HFFc6 (cell line): ENCODE measurements at places on chromosomes 3 and 15. TPM values are rescaled to one million over a fixed set of nuclear protein-coding genes. Genes with fewer than 3 reads are reported as not detected.

DNA sequence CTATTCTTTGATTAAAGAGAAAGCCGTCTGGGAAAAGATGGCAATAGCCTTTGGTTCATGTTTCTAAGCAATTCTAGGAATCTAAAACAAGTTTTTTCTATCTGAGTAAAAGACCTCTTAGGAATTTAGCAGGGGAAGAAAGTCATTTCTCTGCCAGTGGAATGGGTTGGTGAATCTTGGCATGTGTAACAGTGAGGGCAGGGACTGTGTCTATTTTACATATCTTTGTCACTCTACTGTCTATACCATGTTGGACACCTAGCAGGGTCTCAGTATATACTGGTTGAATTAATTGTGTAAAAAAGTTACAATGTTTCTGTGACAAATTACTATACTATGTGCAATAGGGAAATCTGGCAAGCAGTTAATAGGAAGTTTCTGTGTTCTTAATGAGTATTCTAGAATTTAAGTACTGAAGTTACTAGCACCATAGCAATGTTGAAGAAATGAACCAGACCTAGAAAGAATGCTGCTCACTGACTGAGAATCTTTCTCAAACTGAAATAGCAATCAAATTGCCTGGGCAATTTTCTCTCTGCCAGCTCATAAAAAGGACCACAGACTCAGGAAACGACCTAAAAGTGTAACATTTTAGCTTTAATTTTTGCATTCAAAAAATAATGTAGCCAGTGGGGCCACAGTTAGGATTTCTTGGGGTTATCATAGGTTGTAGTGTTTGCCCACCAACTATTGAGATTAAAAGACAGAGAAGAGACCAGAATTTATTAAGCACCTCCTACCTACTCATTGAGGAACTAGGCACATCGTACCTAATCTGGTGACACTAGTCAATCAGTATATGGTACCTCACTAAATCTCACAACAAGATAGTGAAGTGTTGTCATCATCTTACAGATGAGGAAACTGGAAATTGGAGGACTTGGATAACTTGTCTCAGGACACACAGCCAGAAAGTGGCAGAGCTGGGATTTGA, 56.2 kb upstream of the LEKR1 start:
- H3K4me1 ChIP-seq, result peaks cover 60% of the 10 kb centered on the region
- no peaks in the 10 kb centered on the region for H3K36me3 ChIP-seq
- peak; percentile 29 for DNase-seq
- H3K4me3 ChIP-seq, result no peak overlapping the region; the same call in 1 of the 2 replicates

Gene NISCH
- total RNA-seq, result 59.5 to 69.7 TPM (median 66.0 TPM) in 3 replicates

DNA sequence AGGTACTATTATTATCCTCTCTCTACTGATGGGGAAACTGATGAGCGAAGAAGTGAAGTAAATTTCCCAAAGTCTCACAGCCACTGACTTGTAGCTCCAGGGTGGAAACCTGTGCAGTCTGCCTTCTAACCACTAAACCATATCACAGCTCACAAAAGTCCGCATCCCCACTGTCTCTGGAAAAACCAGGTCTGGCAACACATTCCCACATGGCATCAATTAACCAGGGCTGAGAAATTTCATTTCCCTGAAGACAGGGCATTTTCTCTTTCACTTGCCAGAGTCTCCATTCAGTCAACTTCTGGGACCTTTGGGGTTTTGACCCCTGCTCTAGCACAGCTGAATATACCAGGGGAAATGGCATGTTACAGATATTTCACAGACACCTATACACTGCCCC, 26.5 kb downstream of the FBXO40 start:
- H3K27ac ChIP-seq, result no peak overlapping the region
- peaks cover 23% of the 10 kb centered on the region for H3K27me3 ChIP-seq
- no peaks in the 10 kb centered on the region for H3K36me3 ChIP-seq
- no peak for DNase-seq

GRCh38 chr15:66848686-66849392, 146.8 kb downstream of the SMAD6 start:
- no peaks in the 10 kb centered on the region; the same call in 1 of the 2 replicates for H3K36me3 ChIP-seq
- H3K27ac ChIP-seq, result no peak overlapping the region
- H3K27me3 ChIP-seq, result peaks cover 2% of the 10 kb centered on the region; the same call in 1 of the 2 replicates
- peaks cover 26% of the 10 kb centered on the region for H3K4me1 ChIP-seq
- H3K4me3 ChIP-seq, result no peak overlapping the region

Gene FANCD2OS
- total RNA-seq, result not detected in 3 replicates

Gene LINS1
- total RNA-seq, result 7.2 to 7.4 TPM (median 7.3 TPM) in 3 replicates

Gene MUC20
- total RNA-seq, result not detected in 3 replicates

Gene GABRR3
- not detected in 3 replicates for total RNA-seq

DNA sequence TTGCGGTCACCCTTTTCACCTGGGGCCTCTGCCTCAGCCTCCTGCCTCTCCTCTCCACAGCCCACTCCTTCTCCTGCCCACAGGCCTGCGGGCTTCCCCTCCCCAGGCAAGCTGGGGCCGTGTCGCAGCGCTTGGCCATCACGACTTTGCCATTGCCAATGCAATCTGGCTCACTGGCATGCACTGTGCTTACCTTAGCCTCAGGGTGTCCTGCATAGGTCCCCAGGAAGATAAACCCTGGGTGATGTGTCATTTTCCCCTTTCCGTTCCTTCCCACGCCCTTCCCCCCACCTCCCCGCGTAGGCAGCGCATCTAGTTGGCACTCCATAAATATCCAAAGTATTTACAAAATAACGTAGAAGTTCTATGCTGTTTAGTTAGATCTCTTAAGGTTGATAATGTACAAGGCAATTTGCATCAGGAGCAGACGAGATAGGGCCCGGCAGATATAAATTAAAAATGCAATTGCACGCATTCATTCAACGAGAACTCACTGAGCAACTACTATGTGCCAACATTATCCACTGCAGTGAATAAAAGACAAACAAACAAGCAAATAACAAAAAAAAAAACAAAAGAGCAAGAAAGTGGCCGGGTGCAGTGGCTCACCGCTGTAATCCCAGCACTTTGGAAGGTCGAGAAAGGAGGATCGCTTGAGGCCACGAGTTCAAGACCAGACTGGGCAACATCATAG, 973 bp upstream of the COPG1 start:
- H3K36me3 ChIP-seq, result peaks cover 29% of the 10 kb centered on the region
- DNase-seq, result no peak
- peak overlapping the region; percentile 99 for H3K27ac ChIP-seq
- H3K4me3 ChIP-seq, result peak overlapping the region; percentile 100
- H3K27me3 ChIP-seq, result peaks cover 4% of the 10 kb centered on the region

DNA sequence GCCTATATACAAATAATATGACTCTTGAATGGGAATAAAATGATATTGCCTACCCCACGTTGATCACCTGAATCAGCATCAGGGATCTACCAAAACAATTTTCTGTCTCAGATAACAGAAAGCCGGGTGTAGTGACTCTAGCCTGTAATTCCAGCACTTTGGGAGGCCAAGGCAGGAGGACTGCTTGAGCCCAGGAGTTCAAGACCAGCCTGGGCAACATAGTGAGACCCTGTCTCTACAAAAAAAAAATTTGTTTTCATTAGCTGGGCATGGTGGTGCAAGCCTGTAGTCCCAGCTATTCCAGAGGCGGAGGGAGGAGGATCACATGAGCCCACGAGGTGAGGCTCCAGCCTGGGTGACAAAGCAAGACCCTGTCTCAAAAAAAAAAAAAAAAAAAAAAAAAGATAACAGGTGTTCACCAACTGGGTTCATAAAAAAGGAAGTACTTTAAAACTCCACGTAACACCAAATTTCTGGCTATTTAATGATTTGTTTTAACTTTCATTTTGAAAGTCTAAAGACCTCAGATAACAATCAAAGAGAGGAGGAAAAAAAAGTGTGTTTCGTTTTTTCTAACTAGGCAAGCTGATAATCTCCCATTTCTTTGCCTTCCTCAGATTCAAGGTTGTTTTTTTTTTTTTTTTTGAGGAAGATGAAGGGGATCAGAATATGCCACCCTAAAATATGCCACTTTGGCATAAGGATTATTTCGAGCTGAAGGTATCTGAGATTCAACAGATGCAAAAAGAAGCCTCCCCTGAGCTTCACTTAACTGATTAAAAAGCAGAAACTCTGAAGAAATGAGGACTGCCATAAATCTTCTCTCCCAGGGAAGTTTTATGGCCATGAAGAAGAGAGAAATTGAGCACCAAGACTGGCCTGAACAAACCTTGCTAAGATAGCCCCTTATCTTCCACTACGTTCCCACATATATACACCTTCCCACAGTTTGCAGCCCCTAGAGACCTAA, 44.1 kb downstream of the TRANK1 start:
- peaks cover 2% of the 10 kb centered on the region; the same call in 1 of the 2 replicates for H3K4me1 ChIP-seq
- DNase-seq, result no peak
- H3K4me3 ChIP-seq, result no peak overlapping the region
- peaks cover 8% of the 10 kb centered on the region; the same call in 1 of the 2 replicates for H3K27me3 ChIP-seq
- H3K27ac ChIP-seq, result no peak overlapping the region
- H3K36me3 ChIP-seq, result no peaks in the 10 kb centered on the region

GRCh38 chr3:15113471-15113870, 14.5 kb upstream of the RBSN start:
- no peak overlapping the region for H3K27ac ChIP-seq
- H3K4me3 ChIP-seq, result no peak overlapping the region
- H3K27me3 ChIP-seq, result peaks cover 34% of the 10 kb centered on the region
- peaks cover 10% of the 10 kb centered on the region for H3K4me1 ChIP-seq

DNA sequence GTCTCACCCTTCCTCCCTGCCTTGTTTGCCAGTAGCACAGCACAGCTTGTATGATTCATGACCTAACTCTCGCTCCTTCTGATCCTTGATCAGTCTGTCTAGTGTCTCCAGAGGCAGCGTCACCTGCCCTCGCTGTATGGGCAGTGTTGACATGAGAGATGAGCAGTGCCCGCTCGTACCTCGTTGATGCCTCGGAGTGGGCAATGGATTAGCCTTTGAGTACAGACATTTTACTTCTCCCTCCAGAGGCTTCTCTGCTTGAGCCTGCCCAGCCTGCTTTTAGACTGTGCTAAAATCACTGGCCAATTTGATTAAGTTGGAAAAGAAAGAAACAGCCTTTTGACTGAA, 569.0 kb downstream of the NTRK3 start:
- no peak overlapping the region for H3K4me3 ChIP-seq
- peaks cover 8% of the 10 kb centered on the region for H3K27me3 ChIP-seq
- no peak for DNase-seq
- H3K36me3 ChIP-seq, result no peaks in the 10 kb centered on the region
- no peak overlapping the region for H3K27ac ChIP-seq

- peaks cover 44% of the 10 kb centered on the region for H3K4me1 ChIP-seq
- H3K27ac ChIP-seq, result no peak overlapping the region; the same call in 1 of the 2 replicates
- peaks cover 2% of the 10 kb centered on the region for H3K27me3 ChIP-seq
- no peak overlapping the region for H3K4me3 ChIP-seq
These were observed 10.1 kb downstream of the MCM2 start for GRCh38 chr3:127608362-127608718.

Gene GOLGA8G
- not detected in 3 replicates for total RNA-seq

DNA sequence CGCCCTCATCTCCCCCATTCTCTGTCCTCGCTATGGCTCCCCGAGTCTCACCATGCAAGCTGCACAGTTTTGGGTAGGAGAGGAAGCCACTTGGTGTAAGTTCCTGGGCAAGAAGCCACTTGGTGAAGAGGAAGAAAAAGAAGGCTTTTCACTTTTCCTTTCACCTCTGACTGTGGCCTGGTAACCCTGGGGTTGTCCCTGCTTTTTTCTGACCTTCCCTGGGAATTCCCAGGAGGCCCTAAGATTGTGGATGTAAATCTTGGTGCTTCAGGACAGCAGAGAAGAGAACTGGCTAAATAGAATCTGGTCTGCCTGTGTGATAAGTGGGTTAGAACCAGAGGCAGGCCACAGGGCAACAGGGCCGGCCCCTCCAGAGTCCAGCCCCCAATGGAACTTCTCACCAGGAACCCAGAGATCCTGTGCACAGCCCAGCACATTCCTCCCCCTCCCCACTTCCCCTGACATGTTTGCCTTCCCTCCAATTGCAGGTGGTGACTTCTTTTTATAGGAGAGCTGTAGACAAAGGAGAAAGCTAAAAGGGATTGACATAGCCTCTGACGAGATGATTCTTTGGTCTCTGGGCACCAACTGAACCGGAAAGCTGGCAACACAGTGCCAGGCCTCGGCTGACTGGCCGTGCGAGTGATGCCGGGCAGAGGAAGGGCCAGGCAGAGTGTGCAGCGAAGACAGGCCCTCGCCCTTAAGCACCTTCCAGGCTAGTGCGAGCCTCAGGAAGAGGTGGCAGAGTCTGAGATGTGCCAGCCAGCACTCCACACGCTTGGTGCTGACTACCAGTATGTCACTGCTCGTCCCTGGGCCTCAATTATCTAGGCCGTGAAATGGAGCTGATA, 19.4 kb upstream of the SKOR1 start:
- DNase-seq, result no peak
- H3K27ac ChIP-seq, result no peak overlapping the region
- H3K27me3 ChIP-seq, result no peaks in the 10 kb centered on the region
- no peaks in the 10 kb centered on the region for H3K4me1 ChIP-seq

Gene ALDH1L1
- total RNA-seq, result 0.04 TPM in 1 of 3 replicates, not detected in the others

DNA sequence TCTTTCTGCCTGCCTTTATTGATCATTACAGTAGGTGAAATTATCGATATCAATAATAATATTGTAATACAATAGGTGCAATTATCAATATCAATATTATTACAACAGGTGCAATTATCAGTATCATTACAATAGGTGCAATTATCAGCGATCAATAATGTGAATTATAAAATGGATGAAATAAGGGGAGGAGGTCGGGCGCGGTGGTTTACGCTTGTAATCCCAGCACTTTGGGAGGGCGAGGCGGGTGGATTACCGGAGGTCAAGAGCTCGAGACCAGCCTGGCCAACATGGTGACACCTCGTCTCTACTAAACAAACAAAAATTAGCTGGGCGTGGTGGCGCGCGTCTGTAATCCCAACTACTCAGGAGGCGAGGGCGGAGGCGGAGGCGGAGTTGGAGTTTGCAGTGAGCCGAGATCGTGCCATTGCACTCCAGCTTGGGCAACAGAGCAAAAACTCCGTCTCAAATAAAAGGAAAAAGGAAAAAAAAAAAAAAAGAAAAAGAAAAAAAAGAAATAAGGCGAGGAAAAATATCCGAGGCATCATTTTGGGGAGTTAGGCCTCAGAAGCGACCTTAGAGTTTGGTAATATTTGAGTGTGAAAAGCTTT, 611 bp upstream of the BNIP2 start:
- peak overlapping the region; percentile 88 for H3K27ac ChIP-seq
- H3K4me1 ChIP-seq, result peaks cover 45% of the 10 kb centered on the region
- H3K36me3 ChIP-seq, result peaks cover 5% of the 10 kb centered on the region; the same call in 1 of the 2 replicates
- peak; percentile 74 for DNase-seq

Gene SHC4
- 2.1 to 4.1 TPM (median 2.5 TPM) in 3 replicates for total RNA-seq

Gene SMC4
- 51.2 to 107 TPM (median 95.1 TPM) in 3 replicates for total RNA-seq

GRCh38 chr3:56864090-56864489, 62.3 kb upstream of the ARHGEF3 start:
- peaks cover 5% of the 10 kb centered on the region for H3K27me3 ChIP-seq
- no peak overlapping the region for H3K4me3 ChIP-seq
- DNase-seq, result no peak
- H3K36me3 ChIP-seq, result no peaks in the 10 kb centered on the region

- H3K4me1 ChIP-seq, result no peaks in the 10 kb centered on the region
- no peak for DNase-seq
- H3K27me3 ChIP-seq, result peaks cover 10% of the 10 kb centered on the region
These were observed 38.4 kb downstream of the ITPR1 start for GRCh38 chr3:4531478-4532025.

DNA sequence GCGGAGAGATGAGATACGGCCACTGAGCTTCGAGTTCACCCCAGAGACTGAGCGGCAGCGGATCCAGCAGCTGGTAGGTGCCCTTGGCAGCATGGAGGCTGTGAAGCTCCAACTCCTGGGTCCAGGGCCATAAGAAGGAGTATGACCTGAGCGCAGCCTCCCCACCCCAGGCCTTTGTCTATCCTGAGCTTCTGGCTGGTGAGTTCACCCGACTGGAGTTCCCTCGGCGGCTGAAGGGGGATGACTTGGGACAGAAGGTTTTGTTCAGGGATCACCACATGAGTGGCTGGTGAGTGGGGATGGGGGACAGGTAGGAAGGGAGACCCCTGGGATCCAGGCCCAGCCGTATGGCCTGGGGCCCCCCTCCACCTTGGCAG, 2.6 kb downstream of the PPM1M start:
- peaks cover 7% of the 10 kb centered on the region for H3K27me3 ChIP-seq
- peaks cover 13% of the 10 kb centered on the region; the same call in 1 of the 2 replicates for H3K36me3 ChIP-seq
- no peak overlapping the region; the same call in 1 of the 2 replicates for H3K27ac ChIP-seq
- peaks cover 35% of the 10 kb centered on the region for H3K4me1 ChIP-seq
